ENCODE measurements at places on chromosomes 2 and 18. TPM values are rescaled to one million over a fixed set of nuclear protein-coding genes. Genes with fewer than 3 reads are reported as not detected.

Gene ONECUT2
- total RNA-seq = not detected

Gene CCDC68
- total RNA-seq = not detected

Gene ABCB11
- not detected for total RNA-seq

Gene NT5DC4
- total RNA-seq = not detected

Gene POTEC
- not detected for total RNA-seq
